CD8-positive, alpha-beta T cell (primary cell): ENCODE measurements at places on chromosomes 11 and 22.

DNA sequence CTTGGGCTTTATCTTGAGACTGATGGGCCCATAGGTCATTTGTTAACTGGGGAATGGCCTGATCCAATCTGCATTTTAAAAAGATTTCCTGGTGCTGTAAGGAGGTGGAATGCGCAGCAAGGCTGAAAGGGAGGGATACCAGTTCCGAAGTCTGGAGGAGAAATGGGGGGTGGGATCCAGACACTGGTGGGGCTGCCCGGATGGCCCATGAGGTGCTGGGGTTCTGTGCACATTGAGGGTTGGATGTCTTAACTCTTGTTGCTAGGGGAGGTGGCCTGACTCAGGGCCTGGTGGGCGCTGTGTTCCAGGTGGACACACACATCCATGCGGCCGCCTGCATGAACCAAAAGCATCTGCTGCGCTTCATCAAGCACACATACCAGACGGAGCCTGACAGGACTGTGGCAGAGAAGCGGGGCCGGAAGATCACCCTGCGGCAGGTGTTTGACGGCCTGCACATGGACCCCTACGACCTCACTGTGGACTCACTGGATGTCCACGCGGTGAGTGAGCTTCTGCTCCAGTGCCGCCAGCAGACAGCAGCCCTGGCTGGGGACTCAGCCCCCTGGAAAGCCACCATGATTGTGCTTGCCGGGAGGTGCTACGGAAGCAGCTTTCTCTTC lies 38.1 kb downstream of the AMPD3 start:
- DNase-seq: no peak

GRCh38 chr11:122215244-122215992 lies 99.4 kb upstream of the BLID start:
- no peak for DNase-seq

- DNase-seq: no peak
Observed at GRCh38 chr11:130765951-130766649, 150.2 kb downstream of the SNX19 start.

GRCh38 chr11:128909438-128910125 lies 18.4 kb downstream of the KCNJ5 start:
- DNase-seq: no peak

DNA sequence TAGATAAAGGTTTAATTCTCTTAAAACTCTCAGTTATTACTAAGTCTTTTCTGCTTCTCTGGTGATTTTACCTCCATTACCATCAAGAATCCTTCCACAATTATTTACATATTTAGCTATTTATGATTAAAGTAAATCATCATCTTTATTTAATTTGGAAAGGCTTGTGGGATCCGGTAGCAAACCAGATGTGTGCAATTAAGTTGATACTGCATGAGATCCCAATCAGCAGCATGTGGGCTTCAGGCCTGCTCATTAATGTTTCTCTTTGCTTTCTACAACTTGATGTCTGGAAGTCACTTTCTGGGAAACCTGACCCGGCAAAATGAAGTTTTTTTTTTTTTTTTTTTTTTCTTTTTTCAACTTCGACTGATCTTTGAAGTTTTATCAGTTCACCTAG lies 558.4 kb upstream of the ANO5 start:
- DNase-seq: no peak

GRCh38 chr11:108994887-108995286 lies 330.0 kb downstream of the DDX10 start:
- no peak for DNase-seq

GRCh38 chr22:30361916-30362650 lies 5.3 kb downstream of the CCDC157 start:
- DNase-seq: no peak

DNA sequence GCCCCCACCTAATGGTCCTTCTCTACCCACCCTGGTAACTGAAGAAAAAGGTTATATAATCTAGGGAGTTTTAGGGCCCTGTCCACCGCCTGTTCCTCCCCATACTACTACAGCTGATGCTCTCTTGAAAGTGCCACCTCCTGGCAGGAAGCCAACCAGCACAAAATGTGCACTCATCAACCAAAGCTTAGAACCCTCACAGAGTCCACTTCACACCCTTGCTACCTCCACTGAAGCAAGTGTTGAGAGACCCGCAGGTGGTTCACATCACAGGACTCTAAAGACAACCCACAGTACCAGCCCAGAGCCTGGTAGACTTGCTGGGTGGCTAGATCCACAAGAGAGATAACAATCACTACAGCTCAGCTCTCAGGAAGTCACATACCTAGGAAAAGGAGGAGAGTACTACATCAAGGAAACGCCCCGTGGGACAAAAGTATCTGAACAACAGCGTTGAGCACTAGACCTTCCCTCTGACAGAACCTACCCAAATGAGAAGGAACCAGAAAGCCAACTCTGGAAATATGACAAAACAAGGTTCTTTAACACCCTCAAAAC lies 17.5 kb upstream of the OR10W1 start:
- DNase-seq: no peak
